ENCODE measurements at places on chromosomes 7 and 10.

GRCh38 chr10:61250131-61250530, 203.1 kb downstream of the TMEM26 start:
- no peak for DNase-seq

DNA sequence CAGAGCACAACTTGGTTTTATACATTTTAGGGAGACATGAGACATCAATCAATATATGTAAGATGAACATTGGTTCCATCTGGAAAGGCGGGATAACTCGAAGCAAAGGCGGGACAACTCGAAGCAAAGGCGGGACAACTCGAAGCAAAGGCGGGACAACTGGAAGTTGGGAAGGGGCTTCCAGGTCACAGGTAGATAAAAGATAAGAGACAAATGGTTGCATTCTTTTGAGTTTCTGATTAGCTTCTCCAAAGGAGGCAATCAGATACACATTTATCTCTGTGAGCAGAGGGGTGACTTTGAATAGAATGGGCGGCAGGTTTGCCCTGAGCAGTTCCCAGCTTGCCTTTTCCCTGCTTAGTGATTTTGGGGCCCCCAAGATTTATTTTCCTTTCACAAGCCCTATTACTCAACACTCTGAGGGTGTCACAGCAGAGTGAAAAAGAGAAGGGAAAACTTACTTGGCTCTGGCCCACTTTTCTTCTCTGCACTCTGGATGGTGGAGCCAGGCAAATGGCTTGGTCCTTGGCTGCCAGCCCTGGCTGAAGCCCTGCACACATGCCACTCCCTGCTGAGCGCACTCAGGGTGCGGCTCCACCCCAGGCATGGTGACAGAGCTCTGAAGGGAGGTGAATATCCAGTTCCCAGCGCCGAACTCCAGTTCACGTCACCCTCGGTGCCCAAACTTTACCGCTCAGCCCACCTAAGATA, 46.7 kb downstream of the PARD3 start:
- DNase-seq, result peak; percentile 81

DNA sequence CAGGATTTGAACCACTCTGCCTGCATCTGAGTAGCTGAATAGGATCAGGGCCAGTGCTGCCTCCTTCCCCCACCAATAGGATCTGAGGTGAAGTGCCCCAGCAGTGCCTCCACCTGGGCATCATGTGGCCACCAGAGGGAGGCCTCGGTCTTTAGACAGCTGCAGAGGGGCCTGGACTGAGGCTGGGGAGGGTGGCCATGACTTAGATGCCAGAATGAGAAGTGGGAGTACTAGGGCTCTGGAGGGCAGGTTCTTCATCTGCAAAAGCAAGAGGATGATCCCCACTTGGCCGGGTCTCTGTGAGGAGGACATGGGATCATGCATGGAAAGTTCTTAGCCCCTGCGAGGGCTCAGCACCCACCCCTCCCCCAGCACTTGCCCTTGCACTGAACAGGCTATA, 56.9 kb downstream of the NEUROG3 start:
- DNase-seq, result no peak

DNA sequence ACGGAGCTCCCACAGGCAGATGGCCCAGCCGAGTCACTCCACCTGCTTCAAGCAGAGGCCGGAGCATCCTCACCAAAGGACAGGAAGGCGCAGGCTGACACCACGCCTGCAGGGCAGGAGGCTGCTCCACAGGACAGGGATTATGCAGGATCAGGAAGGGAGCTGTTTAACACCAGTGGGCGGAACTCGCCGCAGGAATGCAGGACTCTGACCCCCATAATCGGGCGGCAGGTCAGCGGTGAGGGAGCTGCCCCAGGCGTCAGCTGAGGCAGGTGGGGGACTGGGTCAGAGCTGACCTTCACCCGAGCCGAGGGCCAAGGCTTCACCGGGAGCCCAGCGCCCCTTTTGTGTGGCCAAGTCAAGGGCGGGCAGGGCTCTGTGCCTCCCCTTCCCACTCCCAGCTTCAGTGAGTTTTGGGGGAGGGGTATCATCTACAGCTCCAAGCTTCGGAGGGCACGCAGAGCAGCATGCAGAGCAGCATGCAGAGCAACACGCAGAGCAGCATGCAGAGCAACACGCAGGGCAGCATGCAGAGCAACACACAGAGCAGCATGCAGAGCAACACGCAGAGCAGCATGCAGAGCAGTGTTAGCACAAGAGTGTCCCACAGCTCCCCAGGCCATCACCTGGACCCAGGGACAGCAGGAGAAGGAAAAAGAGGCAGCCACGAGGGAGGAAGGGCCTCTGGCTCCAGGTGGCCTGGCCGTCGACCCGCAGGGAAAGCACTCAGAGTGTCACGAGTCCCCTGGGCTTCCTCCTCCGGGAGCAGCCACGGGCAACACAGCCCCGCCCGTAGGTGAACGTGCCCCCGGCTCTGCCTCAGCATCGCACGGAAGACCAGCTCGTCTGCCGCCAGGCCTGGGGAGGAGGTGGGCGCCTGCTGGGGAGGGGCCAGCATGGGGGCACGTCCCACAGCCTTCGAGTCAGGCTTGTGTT, 151.7 kb upstream of the PPP2R2D start:
- no peak for DNase-seq

Measured in mucosa of gallbladder (tissue), 1 donor.